ENCODE measurements at places on chromosomes 13 and 19. TPM values are rescaled to one million over a fixed set of nuclear protein-coding genes. Genes with fewer than 3 reads are reported as not detected.

DNA sequence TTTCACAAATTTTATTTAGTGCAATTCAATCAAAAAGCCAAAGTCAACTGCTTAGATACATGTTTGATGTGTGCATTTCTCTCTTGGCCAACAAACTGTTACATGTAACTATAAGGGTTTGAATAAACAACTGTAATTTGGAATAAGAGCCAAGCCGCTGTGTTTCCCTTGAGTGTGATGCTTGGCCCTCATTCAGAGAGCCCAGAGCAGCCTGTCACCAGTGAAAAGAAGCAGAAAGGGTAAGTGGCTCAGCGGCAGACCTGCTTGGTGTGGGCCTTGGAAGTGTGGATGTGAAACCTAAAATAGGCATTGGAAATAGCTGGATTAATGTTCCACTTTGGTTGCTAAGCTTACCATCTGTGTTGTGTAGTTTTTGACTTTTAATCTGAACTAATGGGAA lies 924.6 kb downstream of the OLFM4 start:
- no peaks in the 10 kb centered on the region for H3K4me1 ChIP-seq
- H3K27me3 ChIP-seq: no peaks in the 10 kb centered on the region
- no peak overlapping the region for H3K4me3 ChIP-seq
- H3K36me3 ChIP-seq: no peaks in the 10 kb centered on the region
- no peak overlapping the region for H3K27ac ChIP-seq
- DNase-seq: no peak

DNA sequence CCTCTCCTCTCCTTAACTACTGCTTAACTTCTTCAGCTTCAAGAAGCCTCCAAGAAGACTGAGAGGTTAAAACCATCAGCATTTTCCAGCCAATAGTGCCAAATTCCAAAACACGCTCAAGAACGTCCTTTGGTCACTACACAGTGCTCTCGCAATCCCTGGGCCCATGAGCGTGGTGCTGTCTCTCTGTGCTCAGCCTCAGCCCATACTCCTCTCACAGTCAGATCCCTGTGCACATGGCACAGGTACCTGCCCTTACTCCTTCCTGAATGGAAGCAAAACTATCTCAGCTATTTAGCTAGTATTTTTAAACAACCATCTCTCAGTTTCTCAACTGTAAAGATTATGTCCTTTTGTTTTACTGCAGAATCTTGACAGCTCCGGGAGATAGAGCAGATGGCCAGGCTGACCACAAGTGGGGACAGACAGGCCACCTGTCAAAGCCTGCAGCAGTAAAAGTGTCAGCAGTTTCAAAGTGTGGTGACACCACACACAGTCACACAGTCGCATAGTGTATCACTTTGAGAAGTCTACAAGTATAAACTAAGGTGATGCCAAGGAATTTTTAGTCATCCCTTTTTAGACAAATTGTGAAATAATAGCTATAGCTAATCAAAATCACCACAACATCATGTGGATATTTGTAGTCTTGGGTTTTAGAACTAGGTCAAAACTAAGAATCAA lies 35.7 kb downstream of the DZIP1 start:
- H3K27ac ChIP-seq: no peak overlapping the region
- no peaks in the 10 kb centered on the region for H3K4me1 ChIP-seq
- H3K27me3 ChIP-seq: no peaks in the 10 kb centered on the region

DNA sequence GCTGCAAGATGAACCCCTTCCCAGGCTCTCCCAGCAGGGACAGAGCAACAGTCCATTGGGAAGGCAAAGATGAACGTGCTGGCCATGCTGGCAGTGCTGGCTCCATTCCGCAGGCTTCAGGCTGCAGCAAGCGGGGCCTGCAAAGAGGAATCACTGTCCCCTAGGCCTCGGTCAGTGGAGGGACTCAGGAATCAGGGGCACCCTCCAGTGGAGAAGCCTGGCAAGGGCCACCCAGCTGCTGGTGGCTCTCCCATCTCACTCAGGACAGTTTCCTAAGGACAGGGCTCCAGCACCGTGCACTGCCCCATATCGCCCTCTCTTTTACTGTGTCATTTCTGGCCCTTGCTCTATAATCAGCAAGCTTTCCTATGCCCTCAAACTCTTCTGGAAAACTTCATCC lies 498.6 kb downstream of the EFNB2 start:
- no peak overlapping the region for H3K27ac ChIP-seq
- no peaks in the 10 kb centered on the region for H3K36me3 ChIP-seq
- no peak overlapping the region for H3K4me3 ChIP-seq
- H3K27me3 ChIP-seq: no peaks in the 10 kb centered on the region

- H3K36me3 ChIP-seq: no peaks in the 10 kb centered on the region
- no peak for DNase-seq
- no peak overlapping the region for H3K4me3 ChIP-seq
- H3K4me1 ChIP-seq: no peaks in the 10 kb centered on the region
Observed at GRCh38 chr13:112354330-112355273, 21.6 kb upstream of the SPACA7 start.

The OR10H5 gene
- not detected for total RNA-seq

Data from natural killer cell (primary cell).